ENCODE measurements at places on chromosomes 6 and 20.

GRCh38 chr20:9480066-9480465, 34.3 kb upstream of the LAMP5 start:
- DNase-seq, result no peak

DNA sequence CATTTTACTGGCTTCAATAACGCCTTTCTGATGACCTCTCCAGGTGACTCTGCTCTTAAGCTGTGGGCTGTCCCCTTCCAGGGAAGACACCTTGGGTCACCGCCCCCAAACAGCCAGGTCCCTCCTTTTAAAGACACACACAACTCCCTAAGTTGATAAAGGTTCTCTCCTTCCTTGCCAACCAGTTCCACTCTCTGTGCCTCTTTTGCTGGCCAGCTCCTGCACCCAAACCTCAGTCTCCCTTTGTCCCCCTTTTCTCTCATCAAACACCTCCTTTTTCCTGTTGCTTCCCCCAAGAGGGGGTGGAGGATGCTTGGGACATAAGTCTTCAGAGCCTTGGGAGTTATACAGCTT, 1.0 kb downstream of the NCOA6 start:
- peak; percentile 85 for DNase-seq

DNA sequence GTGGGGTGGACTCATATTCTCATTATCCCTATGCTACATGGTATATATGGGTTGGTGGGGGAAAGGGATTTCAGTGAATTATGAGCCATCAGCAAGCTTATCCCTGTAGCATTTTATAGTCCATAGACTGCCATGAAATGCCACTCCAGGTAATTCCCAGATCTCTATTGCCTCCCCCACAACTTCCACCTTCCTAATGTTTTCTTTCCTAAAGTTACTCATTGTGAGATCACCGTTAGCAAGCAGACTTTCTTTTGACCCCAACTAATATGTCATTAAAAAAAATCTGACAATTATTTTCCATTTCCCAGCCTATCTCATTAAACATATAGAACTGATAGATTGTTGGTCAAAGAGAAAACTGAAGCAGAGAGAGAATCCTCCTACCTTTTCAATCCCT, 40.7 kb upstream of the TBX18 start:
- DNase-seq, result no peak

DNA sequence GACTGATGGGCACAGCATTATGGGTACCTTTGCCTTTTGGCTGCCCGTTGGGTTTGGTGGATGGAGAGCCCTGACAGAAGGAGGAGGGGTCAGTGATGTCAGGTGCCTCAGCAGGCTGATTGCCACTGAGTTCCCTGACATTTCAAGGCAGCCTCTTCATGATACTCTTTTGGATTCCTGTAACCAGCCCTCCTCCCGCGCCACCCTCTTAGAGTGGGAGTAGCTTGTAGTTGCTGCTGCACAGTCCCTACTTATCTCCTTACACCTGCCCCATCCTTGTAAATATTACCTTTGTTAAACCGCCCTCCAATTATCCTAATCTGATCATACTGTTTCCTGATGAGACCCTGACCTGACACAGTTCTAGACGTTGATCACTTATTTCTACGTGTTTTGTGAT, 140.0 kb downstream of the CFAP61 start:
- DNase-seq, result no peak

DNA sequence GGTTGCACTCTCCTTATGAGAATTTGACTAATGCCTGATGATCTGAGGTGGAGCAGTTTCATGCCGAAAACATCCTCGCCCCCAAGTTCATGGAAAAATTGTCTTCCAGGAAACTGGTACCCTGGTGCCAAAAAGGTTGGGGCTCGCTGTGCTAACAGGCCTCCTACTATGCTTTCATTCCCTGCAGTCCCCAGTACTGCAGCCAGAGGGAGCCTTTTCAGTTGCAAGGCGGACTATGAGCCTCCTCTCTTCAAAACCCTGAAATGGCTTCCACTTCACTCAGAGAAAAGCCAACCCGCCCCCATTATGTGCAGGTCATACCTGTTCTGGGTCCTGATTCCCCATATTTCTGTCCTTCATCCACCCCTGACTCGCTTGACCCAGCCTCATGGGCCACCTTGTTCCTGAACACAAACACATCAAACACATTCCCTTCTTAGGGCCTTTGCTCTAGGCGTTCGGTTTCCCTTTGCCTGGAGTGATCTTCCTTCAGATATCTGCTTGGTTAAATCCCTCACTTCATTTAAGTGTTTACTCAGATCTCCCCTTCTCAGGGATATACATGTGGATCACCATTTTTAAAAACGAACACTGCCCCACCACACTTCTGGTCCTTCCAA, 173.7 kb downstream of the PHACTR1 start:
- DNase-seq, result peak; percentile 34

DNA sequence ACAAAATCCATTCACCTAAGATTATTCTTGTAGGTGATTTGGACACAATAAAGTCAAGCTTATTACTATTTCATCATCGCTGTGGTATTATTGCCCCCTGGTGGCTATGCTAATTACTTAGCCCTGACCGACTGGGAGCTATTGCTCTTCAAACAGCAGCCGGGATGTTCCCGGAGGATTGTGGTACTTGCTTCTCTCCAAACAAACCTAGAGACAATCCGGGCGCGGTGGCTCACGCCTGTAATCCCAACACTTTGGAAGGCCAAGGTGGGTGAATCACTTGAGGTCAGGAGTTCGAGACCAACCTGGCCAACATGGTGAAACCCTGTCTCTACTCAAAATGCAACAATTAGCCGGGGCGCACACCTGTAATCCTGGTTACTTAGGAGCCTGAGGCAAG, 15.4 kb upstream of the STMND1 start:
- peak; percentile 51 for DNase-seq

- no peak for DNase-seq
Observed at GRCh38 chr6:42099340-42100028, 42.9 kb downstream of the C6orf132 start.

DNA sequence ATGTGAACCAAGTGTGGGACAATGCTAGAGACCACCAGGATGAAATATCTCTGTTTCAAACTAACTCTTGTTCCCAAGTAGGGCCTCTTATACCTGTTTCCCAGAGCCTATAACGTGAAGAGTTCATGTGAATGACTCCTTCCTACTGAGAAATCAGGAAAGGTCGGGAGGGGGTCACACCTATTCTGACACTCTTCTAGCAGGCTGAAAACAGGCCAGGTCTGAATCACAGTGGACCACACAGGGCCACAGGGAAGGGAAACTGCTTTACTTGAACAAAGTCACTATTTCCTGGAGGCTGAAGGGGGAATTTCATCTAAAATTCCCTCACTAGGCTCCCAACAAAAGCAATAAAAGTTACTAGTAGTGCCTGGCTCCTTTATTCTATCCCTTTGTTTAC, 88.4 kb upstream of the BMP2 start:
- DNase-seq, result no peak

DNA sequence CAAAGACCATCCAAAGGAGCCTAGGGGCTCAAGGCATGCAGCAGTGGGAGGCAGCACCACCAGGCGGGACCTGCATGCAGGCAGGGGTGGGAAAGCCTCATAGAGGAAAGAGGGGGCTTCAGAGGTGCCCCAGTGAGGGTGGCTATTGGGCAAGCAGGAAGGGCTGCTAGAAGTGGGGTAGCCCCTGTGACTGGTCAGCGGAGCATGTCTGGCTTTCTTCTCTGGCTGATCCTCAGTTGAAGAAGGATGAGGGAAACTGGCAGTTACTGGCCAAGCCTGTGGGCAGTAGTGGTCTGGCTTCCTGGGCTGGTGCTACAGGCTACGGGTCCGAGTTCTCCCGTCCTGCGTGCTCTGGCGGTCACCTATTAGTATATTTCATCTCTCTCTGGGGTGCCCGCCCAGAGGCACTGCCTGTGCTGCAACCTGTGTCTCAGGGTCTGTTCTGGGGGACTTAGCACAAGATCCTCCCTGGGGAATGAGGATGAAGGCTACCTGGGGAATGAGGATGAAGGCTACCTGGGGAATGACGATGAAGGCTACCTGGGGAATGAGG, 35.9 kb upstream of the CST7 start:
- no peak for DNase-seq

DNA sequence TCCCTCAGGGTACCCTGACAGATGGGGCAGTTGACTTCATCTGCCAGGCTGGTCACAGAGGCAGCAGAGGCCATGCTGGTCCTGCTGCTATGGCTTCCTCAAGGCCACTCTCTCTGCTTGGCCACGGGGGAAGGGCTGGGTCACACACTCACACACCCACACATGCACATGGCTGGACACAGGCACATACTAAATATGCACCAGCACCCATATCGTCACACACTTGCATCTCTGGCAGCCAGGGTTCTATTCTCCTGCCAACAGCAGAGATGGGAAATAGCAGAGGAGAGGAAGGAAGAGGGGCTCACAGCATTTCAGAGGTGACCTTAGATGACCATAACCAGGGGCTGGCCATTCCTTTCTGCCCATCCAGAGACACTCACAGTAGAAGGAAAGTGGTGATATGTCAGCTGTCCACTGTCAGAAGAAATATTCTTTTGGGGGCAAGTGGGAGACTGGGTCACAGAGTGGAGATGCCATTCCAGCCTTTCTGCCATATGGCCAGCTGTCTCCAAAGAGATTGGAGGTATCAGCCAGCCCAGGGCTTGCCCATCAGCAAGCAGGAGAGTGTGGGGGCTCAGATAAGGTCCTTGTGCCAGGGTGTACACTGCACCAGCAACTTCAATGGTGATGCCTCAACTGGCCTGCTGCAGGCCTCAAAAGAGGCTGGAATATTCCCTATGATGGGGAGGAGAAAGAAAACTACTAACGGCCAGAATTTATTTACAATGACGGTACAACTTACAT, at the start of gene TRIM10:
Gene TRIM10, minus strand, starts transcription at position 427 of the 747 bp plus-strand sequence. Its CDS starts 353 bp downstream, at position 74.
- peak; percentile 95 for DNase-seq

- DNase-seq, result peak; percentile 97
Observed at GRCh38 chr6:36862164-36862847, 12.3 kb downstream of the PPIL1 start.

DNA sequence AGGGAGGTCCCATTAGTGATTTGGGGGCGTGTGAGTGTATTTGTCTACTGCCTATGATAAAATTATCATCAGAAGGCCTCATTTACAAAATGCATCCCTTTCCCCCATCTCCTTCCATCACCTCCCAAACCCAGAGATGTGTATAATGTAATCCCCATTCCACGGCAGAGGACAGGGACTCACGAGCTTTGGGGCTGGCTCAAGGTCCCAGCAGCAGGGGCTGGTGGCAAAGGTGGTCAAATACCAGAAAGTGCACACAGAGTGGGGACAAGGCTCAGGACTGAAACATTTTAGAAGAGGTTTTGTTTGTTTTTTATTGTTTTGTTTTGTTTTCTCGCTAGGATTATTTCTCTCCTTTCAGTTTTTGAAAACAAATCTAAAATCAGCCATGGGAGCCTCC, 68.5 kb upstream of the TOP1 start:
- DNase-seq, result no peak

DNA sequence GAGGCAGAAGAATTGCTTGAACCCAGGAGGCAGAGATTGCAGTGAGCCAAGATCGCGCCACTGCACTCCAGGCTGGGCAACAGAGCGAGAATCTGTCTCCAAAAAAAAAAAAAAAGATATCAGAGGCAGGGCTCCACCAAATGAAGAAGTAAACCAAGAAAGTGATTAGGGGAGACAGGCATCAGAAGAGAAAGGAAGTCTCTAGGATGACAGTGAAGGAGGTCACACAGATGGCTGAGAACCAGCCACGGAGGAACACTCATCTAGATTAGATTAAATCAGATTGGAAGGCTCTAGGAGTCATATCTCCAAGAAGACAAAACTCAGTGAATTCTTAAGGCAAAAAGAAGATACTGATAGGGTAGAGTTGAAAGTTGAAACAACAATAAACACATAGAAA, 102.2 kb upstream of the CCDC28A start:
- no peak for DNase-seq

- DNase-seq, result no peak
Observed at GRCh38 chr20:14633507-14633906, 296.1 kb upstream of the FLRT3 start.

DNA sequence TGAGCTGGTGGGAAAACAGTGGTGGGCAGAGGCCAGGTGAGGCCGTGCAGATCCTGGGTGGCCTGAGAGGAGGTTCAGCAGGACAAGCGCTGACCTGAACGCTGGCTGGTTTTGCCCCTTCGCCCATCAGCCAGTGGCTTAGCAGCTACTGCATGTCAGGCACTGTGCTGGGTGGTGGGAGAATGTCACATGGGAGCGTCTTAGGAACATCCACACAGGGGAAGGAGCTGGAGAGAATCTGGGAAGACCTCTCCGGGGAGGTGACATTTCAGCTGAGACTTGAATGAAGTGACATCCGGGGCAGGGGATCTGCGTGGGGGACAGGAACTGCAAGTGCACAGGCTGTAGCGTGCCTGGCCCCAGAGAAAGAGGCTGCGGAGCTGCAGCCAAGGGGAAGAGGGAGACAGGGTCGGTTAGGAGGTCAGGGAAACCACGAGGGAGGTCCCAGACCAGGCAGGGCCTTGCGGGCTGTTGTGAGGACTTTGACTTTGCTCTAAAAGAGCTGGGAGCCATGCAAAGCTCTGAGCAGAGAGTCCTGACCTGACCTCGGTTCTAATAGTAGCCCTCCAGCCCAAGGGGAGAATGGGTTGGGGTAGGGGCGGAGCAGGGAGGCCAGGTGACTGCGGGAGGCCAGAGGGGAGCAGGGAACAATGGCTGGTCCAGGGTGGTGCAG, 156.8 kb upstream of the PTPN1 start:
- DNase-seq, result no peak

DNA sequence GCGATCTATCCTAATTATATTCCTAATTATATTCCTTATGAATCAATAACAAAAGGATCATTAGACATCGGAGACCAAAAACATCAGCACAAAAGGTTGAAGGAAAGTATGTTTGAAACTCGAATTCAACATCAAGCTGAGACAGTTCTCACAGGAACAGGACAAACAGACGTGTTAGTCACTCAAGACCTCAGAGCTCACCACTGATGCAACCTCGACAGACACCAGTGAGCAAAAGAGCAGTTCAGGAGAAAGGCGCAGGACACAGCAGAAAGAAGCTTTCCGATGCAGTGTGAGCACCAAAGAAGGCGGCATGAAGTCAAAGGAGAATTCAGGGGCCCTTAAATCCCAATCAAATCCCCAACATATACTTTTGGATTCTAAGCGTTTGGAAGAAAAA, 6.3 kb upstream of the RAMACL start:
- no peak for DNase-seq

- no peak for DNase-seq
Observed at GRCh38 chr6:37206622-37207021, 36.7 kb downstream of the PIM1 start.

Data from hematopoietic multipotent progenitor cell treated with erythropoietin and hydrocortisone succinate and interleukin-3 and kit ligand, for 8 days (in vitro differentiated cells).